HFFc6 (cell line): ENCODE measurements at places on chromosomes 16 and 17. TPM values are rescaled to one million over a fixed set of nuclear protein-coding genes. Genes with fewer than 3 reads are reported as not detected.

GRCh38 chr17:78400581-78401240 is 22.3 kb downstream of the PGS1 start:
- DNase-seq = no peak

Gene TP53TG3B
- not detected in 3 replicates for total RNA-seq

DNA sequence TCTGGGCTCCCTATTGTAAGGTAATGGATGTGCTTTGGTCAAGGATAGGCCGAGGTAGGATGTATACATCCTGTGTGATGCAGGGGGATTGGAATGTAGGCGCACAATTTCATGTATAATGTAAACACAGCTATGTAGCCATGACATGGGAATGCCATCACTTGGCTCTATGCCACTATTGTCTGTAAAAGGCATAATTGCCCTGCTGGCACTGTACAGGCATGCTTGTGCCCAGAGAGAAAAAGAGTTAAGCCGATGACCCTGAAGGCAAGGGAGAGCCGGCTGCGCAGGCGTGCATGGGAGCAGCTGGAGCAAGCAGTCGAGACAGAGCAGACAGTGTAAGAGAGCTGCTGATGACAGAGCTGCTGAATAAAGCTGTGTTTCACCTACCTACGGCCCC is 212.5 kb upstream of the CPHXL start:
- no peak for DNase-seq

- peak; percentile 41 for DNase-seq
Measured at GRCh38 chr17:42010898-42011516, 6.2 kb downstream of the DNAJC7 start.

- DNase-seq = no peak
Measured at GRCh38 chr16:50444526-50444925, 75.7 kb upstream of the BRD7 start.

Gene WBP2
- 51.4 to 69.5 TPM (median 54.3 TPM) in 3 replicates for total RNA-seq

Gene TBC1D3E
- not detected in 2 replicates for total RNA-seq

Gene STH
- not detected in 2 replicates for total RNA-seq
